Uterus (tissue), 4 donors: ENCODE measurements at places on chromosomes 2 and 18. TPM values are rescaled to one million over a fixed set of nuclear protein-coding genes. Genes with fewer than 3 reads are reported as not detected.

GRCh38 chr18:10565835-10566234 is 40.0 kb downstream of the NAPG start:
- no peak for DNase-seq

DNA sequence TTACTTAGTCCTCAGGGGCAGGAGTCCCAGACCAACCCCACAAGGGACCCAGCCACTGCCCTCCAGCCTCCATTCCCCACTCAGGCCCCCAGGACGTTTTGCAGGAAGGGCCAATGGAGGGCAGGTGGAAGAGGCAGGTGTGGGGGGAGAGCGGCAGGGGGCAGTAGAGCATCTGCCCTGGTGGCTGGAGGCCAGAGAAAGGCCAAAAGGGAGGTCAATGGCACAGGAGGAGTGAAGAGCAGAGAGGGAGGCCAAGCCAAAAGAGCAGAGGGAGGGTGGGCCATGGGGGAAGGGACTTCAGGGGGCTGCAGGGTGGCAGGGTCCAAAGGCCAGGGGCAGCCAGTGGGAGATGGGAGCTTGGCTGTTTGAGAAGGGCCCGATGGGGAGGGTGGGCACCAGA is 17.3 kb upstream of the GPR55 start:
- no peak for DNase-seq

DNA sequence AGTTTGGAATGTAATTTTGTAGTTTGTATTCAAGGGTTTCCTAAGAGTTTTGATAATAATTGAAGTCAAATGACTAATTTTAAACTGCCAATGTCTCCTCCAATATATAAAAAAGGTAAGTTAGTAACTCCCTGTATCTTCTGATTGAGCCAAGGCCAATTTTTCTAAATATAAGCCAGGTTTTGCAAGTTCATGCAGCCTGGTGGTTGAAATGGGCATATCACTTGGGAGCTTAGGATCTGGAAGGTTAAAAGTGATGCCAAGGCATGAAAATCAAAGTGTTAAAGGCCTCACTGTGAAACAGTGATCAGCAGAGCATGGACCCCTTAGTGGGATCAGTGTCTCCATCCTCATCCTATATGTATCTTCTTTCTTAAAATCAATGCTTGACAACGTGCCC is 60.5 kb downstream of the MERTK start:
- DNase-seq: no peak

- DNase-seq: no peak
Observed at GRCh38 chr2:45307147-45307546, 297.9 kb upstream of the SIX2 start.

- DNase-seq: no peak
Observed at GRCh38 chr2:19810637-19811036, 91.1 kb downstream of the TTC32 start.

DNA sequence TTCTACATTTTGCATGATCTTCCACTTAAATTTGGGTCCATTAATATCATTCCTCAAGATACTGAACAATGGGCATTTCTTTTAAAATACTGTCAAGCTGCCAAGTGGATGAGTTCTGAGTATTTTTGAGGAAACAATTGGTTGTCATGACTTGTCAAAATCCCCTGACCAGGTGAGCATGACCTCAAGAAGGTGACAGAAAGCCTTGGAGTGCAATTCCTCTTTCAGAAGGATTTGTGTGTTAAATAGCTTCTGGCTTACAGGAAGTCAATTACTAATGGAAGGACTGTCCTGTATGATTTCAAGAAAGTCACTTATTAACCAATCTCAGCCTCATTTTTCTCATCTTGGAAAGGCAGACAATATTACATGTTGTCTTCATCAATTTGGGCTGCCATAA is 460.6 kb downstream of the TSN start:
- DNase-seq: no peak

DNA sequence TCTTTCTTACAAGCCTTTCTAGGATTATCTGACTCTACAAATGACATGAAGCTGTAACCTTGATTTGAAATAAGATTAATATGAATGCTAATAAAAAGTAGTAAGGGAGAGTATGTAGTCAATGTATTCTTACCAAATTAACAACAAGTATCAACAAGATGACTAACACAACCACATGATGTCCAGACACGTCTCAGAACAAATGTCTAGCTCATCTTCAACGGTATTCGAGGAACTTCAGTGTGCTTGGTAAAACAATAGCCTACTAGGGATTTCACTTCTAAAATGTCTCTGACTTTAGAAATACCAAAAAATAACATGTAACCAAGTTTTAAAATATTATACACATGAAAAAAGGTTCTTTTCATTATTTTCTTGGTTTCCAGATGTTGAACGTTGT is 3.4 kb downstream of the HDLBP start:
- no peak for DNase-seq

GRCh38 chr2:71240794-71241193 is 13.9 kb upstream of the PAIP2B start:
- no peak for DNase-seq

DNA sequence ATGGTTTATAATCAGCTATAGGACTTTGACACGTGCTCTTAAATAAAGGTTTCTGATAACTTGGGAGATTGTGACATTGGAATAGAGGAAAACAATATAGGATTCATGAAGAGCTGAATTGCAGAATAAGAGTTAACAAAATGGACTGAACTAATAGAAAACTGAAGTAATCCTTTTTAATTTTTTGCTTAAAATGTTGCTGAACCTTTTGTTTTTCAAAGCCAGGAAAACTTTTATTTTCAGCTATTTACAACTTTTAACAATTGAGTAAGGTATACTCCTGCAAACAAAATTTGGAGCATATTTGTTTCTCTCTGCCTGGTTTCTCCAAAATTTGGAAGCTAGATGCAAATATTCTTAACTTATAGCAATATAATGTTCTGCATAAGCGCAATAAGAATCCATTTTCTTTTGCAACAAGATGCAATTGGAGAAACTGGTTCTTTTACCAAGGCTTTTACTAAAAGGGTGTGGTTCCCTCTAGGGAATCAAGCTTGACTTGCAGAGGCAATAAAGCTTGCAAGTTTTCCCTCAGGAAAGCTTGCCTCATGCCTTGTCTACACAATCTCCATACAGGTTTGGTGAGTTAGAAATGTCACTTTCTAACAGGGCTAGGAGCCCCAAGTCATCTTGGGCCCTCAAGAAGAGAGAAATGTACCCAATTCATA is 10.3 kb upstream of the PDK1 start:
- DNase-seq: no peak

DNA sequence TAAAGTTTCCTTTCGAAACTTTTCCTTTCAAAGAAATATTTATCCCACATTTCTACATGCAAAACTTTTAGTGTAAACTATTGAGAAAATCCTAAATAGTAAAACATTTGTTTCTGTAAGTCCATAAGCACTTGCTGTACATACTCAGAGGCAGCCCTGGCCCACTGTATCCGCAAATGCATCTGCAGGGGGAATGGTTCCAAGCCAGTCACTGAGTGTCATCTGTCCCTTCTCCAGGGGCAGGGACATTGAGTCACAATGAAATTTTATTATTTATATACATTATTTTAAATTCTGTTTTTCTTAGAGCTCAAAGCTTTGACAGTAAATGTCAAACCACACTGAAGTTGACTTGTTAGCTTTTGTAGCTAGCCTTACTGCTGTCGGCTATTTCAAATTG is 367.2 kb downstream of the MTX2 start:
- no peak for DNase-seq

GRCh38 chr18:11047817-11048216 is 101.6 kb downstream of the PIEZO2 start:
- no peak for DNase-seq

DNA sequence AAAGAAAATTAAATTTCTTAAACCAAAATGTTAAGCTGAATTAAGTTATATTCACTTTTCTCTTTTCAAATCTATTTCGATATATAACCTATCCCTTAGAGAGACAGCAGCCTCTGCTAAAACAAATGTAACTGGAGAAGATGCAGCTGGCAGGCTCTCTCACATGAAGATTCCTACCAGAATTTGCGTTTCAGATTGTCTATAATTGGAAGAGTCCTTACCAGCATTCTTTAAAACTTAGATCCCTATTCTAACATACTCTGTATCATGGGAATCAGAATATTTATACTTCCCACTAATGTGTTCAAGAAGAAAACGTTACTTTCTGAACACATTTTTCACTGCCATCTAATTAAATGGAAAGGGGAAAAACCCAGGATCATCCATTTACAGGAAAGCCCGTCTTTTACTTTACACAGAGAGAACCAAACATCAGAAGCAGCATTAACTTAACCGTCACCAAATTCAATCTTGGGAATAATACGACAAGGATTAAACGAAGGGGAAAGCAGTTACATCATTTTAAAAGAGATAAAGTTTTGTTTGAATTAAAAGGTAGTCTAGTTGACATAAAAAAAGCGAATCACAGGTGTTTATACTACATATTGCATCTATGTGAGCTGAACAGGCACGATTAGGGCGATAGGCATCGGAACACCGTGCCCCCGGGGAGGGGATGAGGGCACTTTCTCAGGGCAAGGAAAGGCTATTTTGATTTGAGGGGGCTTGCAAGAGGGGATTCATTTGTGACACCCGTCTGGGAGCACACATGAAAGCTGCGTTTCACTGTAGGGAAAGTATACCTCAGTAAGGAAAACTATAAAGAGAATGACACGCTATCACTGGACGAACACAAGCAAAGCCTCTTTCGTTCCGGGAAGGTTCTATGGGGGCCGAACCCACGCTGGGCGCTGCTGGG is 1.3 kb downstream of the PTPN2 start:
- DNase-seq: no peak

DNA sequence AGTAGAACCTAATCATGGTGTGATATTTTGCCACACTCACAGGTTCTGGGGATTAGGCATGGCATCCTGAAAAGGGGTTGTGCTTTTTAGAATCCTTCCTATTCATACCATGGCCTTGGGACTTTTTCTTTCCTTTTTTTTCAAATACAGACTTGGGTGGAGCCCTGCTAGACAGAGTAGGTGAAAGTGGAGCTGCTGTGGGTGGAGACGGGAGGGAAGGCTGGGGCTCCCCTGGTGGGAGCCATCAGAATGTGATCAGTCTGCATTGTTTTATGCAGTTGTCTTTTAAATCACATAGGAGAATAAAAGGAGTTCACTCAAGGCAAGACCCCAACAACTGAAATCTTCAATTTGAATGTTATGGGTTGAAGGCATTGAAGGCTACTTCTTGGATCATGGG is 130.2 kb downstream of the VAPA start:
- no peak for DNase-seq

DNA sequence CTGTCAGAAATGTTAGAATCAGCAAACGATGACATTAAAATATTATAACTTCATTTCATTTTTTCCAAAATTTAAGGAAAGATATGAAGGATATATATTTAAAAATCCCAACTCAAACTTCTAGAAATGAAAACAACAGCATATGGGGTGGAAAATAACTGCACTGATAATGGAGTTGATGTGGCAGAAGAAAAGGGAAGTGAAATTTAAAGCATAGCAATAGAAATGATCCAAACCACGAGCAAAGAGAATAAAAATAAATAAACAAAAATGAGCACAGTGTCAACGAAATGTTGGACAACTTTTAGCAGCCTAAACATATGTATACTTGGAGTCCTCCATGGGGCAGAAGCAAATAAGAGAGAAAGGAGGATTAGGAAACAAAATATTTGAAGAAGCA is 280.2 kb downstream of the KCNJ3 start:
- no peak for DNase-seq

GRCh38 chr2:148044322-148044721 is 23.4 kb downstream of the MBD5 start:
- DNase-seq: no peak

GRCh38 chr2:12915787-12916186 is 199.1 kb downstream of the TRIB2 start:
- DNase-seq: no peak

GRCh38 chr2:172345956-172346555 is 81.3 kb upstream of the ITGA6 start:
- no peak for DNase-seq

DNA sequence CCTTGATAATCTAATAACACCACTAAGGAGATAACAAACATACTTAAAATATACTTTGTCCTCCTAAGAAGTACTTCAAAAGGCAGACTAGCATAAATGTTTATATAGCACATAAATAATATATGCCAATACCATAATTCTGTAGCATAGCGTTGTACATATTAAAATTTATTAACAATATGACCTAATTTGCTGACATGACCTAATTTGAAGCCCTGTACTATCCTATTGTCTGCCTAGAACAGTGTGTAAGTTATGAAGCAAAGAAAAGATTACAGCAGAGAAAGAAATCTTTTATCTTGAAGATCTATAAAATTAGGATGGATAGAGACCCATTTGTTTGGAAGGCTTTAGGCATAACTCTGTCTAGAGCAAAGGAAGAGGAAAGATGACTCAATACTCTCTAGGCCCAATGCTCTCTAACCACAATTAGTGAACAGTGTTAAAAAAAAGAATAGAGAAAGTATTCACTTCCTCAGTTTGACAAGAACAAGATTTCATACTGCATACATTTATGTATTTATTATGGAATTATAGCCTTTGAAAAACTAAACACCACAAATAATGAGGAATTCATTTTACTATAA is 231.3 kb downstream of the ZRANB3 start:
- no peak for DNase-seq

SP9 gene
- total RNA-seq: not detected

DSC1 gene
- total RNA-seq: not detected

ADAM23 gene
- total RNA-seq: 3.6 TPM

RFTN2 gene
- 2.0 TPM for total RNA-seq

TCF4 gene
- total RNA-seq: 514 TPM

ASIC4 gene
- not detected for total RNA-seq

NCKAP1 gene
- 116 TPM for total RNA-seq
